ENCODE measurements at places on chromosomes 5 and 9. TPM values are rescaled to one million over a fixed set of nuclear protein-coding genes. Genes with fewer than 3 reads are reported as not detected.

ZNF782 gene
- 14.3 TPM for total RNA-seq

ARID3C gene
- not detected for total RNA-seq

FOXD4L5 gene
- not detected for total RNA-seq

TTC39B gene
- total RNA-seq = 10.3 TPM

AQP7 gene
- 3.1 TPM for total RNA-seq

PCDHGB7 gene
- total RNA-seq = 10.2 TPM

DNA sequence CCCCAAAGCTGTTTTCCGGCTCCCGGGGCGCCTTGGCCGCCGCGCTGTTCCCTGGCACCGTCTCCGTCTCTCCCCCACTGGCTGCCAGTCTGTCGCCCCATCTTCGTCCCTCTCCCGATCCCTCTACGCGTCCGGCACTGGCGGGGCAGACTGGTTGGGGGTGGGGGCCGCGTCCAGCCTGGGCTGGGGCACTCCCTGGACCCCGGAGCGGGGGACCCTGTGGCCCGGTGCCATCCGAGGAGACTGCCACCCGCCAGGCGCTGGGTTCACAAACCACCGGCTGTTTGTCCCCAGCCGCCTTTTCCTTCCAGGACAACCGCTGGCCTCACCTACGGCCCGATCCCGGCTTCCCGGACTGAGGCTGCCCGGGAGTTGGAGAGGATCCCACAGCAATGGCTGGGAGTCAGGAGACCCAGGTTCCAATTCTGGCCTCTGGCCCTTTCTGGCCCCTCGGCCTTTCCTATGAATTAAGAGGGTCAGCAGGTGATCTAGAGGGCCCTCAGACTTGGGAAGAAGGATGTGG, 1.0 kb upstream of the FIBCD1 start:
- DNase-seq = no peak

- DNase-seq = no peak
These were observed 453 bp downstream of the CPEB4 start for GRCh38 chr5:173888473-173889131.

DNA sequence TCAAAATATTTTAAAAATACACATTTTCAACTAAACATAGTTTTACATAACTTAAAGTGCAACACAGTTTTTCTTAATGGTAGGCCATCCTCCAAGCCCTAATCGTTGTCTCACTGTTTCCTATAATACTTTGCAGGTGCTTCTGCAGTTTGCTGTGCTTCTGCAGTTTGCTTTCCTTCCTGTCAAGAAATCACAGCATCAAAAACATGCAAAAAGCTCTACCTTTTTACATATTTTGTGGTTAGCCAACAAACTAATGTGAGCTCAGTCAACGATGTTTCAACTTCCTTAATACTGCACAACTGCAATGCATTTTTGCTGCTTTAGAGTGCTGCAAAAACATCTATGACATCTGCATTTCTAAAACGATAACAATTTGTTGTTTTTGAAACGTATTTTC, 25.2 kb downstream of the EMB start:
- DNase-seq = no peak

DNA sequence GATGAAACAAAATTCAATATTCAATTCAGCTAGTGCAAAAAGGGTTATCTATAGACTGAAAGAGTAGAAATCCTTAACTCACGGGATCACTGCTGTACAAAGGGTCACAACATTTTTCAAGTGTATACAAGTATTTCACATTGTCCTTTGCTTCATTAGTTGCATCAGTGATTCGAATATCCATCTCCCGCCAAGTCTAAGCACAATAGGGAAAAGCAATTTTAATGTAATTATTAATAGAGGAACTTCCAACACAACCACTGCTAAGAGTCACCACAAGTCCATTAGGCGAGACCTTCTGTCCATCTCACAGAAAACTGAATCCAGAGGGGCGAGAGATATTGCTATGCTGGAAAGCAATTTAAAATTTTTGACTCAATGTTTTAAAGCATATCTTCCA, 27.4 kb downstream of the DNAH5 start:
- DNase-seq = no peak

DNA sequence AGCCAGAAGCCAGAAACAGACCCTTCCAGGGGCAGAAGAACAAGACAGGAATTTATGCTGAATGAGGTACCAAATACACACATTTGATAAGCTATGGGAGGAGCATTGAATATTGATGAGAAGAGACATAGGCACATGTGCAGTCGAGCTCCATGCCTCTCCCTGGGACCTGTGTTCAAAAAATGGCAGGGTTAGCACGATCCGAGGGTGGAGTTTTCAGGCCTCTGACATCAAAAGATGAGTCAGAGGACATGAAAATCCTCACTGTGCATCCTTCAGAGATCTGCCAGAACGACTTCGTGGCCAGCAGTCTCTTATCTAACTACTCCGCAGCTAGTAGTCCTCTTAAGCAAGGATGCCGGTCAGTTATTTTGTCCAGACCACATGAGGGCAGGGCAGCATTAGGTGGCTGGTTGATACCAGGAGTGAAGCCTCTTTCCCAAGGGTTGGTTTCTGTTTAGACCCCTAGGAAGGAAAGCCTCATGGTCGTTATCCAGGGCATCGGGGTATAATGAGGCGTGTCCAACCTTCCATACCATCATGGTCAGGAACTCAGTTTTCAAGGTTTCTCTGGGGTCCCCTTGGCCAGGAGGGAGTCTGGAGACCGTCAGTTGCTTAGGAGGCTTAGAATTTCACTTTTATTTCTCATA, 11.6 kb upstream of the CMBL start:
- no peak for DNase-seq

GRCh38 chr5:142110988-142111687, 2.6 kb downstream of the NDFIP1 start:
- no peak for DNase-seq

DNA sequence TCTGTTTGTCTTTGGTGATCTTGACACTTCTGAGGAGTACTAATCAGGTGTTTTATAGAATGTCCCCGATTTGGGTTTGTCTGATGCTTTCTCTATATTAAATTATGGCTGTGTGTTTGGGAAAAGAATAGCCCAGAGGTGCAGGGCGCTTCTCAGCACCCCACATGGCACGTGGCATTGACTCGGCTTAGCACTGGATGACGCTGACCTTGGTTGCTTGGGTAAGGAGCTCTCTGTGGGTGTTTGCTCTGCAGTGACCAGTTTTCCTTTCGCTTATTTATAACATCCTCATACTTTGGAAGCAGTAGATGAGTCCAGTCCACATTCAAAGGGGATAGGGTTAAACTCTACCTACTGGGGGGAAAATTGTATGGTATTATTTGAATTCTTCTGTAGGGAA, 12.5 kb upstream of the FAM120AOS start:
- DNase-seq = no peak

DNA sequence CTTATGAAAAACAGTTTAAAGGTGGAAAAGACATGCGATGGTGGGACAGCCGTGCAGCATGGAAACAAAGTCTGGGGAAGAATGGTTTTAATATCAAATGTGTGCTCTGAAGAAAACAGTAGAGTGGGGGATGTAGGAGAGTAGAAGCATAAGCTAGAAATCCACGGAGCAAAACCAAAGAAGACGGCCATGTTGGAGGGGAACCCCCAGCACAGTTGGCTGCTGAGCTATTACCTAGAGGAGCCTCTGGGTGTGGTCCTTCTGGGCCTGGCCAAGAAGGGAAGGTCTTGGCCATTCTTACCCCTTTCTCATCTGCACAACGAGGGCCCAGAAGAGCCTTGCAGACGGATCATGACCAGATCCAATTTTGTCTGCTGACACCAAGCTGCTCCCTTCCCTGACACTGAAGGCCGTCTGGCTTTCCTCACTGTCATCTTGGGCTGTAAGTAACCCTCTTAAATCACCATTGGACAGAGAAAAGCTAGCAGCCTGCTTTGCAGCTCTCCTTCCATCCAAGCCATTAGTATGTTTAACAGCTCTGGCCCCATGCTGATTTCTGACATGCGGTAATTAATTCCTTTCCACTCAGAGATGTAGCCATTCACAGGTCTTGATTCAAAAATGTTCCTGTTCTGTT, 189.5 kb downstream of the SEC61B start:
- no peak for DNase-seq

- no peak for DNase-seq
These were observed 2.5 kb downstream of the LHX6 start for GRCh38 chr9:122226142-122226757.

DNA sequence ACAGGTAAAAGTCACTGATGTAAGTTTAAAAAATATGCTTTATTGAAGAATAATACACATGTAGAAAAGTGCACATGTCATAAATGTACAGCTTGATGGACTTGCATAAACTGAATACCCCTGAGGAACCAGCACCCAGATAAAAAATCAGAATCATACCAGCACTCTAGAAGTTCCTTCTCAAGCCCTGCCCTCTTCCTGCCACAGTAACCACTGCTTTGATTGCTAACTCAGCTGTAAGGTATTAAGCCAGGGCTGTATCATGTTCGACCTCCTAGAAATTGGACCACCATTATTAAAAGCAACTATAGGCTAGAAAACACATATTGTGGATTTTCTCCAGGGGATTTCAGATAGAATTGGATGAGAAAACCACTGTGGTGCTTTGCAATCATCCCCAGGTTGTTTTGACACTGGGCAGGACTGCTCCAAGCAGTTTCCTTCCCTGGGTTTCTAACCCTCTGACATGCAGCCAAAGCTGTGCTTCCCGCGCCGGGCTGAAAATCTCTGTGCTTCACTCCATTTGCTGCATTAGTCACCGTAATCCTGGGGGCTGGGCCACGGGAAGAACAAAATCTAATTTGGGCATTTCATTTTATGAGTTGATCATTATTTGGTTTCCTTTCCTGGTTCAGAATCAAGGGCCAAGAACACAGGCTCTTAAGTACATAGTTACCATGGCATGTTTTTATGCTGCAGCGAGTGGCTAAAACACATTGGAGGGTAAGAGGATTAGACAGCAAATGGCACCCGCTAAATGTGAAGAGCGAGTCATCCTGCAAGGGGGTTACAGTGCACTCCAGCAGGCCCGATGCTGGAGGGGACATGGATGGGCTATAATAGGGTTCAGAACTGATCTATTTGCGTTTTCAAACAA, 139.4 kb upstream of the IL12B start:
- DNase-seq = no peak
